ENCODE measurements at places on chromosomes 3 and 15. TPM values are rescaled to one million over a fixed set of nuclear protein-coding genes. Genes with fewer than 3 reads are reported as not detected.
A peak's percentile ranks its signal among the peaks of the same experiment; 100 is the strongest.

DNA sequence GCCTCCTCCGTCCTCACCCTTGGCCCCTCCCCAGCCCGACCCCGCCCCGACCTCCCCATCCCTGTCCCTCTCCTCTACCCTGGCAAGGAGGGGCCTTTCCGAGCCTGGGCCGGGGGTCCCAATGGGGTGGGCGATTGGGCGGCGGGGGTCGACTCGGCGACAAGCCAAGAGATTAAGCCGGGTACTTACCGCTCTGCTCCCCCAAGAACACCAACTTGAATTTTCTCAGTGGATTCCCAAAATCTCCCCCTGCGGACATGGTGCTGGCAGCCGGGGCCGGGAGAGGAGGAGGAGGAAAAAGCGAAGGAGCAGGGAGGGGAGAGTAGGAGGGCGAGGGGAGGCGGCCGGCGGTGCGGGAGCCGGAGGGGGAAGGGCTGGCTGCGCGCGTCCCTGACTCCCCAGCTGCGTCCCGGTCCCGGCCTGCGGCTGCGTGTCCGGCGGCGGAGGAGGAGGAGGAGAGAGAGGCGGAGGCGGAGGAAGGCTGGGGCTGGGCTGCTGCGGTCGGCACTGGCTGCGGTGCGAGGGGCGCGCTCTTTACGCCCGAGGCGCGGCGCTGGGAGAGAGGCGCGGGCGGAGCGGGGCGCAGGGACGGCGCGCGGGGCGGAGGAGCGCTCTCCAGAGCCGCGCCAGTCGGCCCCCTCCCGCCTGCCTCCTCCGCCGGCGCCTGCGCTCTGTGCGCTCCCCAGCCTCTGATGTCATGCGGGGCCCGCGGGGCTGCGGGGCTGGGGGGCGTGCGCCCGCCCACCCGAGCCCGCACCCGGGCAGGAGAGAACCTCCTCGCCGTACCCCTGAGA, at the start of gene RAB6B:
Gene RAB6B (minus strand): TSS at position 675 of the 794 bp plus-strand sequence. CDS start 416 bp downstream, at position 259.
- H3K4me3 ChIP-seq, result peak within 1 kb of the TSS; percentile 51
- no peaks in the 10 kb centered on the region for H3K4me1 ChIP-seq
- DNase-seq, result no peak
- no peak within 1 kb of the TSS for H3K27ac ChIP-seq
- no peaks in the 10 kb centered on the region for H3K36me3 ChIP-seq
- H3K27me3 ChIP-seq, result peaks cover 44% of the 10 kb centered on the region

GRCh38 chr3:159390656-159391212, 588.9 kb downstream of the MFSD1 start:
- H3K36me3 ChIP-seq, result no peaks in the 10 kb centered on the region
- H3K4me3 ChIP-seq, result no peak overlapping the region
- no peak for DNase-seq
- H3K4me1 ChIP-seq, result no peaks in the 10 kb centered on the region
- H3K27ac ChIP-seq, result no peak overlapping the region

GRCh38 chr3:8466526-8466925, 35.1 kb upstream of the LMCD1 start:
- H3K4me1 ChIP-seq, result no peaks in the 10 kb centered on the region
- no peak overlapping the region for H3K4me3 ChIP-seq
- no peak overlapping the region for H3K27ac ChIP-seq
- H3K36me3 ChIP-seq, result no peaks in the 10 kb centered on the region

DNA sequence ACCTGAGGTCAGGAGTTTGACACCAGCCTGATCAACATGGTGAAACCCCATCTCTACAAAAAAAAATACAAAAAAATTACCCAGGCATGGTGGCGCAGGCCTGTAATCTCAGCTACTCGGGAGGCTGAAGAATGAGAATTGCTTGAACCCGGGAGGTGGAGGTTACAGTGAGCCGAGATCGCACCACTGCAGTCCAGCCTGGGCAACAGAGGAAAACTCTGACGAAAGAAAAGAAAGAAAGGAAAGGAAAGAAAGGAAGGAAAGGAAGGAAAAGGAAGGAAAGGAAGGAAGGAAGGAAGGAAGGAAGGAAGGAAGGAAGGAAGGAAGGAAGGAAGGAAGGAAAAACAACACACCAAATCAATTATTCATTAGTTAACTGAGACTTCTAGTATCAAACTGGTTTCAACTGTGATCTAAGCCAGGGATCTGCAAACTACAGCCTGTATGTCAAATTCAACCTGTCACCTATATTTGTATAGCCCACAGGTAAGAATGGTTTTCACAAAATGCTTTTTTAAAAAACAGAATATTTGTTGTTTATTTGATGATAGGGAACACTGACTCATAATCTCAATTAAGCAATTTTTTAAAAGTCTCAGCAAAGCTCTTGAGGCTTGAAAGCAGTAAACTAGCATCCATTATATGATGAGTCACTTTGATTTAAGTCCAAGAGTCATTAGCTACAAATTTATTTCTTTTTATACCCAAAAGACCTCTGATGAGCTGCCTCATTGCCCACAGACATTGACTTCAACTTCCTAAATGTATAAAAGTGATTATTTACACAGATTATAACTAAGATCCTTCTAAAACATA, 127.6 kb downstream of the TBL1XR1 start:
- H3K27me3 ChIP-seq, result no peaks in the 10 kb centered on the region
- H3K4me3 ChIP-seq, result no peak overlapping the region
- no peak for DNase-seq
- H3K36me3 ChIP-seq, result no peaks in the 10 kb centered on the region

- DNase-seq, result no peak
- H3K4me3 ChIP-seq, result no peak overlapping the region
- no peak overlapping the region for H3K27ac ChIP-seq
- H3K4me1 ChIP-seq, result no peaks in the 10 kb centered on the region
These were observed 163.3 kb downstream of the TP63 start for GRCh38 chr3:189794518-189794917.

DNA sequence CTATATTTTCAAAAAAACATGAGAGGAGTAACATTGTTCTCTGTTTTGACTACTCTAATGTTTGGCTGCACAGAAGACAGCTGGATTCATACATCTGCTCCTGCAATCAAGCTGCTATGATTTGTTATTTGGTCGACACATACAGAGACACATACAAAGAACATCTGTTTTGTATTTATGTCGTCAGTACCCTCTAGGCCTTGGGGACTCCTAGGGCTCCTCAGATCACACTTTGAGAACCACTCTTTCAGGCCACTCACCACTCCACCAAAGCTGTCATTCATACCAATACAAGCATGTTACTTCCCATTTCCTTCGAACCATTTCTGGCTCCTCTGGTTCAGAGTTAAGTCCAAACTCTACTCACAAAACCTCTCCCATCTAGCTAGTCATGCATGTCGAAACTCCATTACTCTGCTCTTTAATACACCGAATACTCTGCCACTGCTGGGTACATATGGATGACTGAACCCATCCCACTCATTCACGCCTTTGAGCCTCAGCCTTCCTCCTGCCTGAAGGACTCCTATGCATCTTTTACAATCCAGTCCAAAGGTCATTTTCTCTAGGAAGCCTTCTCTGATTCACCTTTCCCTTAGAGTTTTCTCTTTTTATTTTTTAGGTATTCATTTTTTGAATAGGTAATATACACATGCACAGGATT, 102.9 kb upstream of the ARHGEF3 start:
- H3K4me1 ChIP-seq, result peaks cover 38% of the 10 kb centered on the region
- DNase-seq, result no peak
- no peaks in the 10 kb centered on the region for H3K27me3 ChIP-seq
- H3K4me3 ChIP-seq, result no peak overlapping the region

GRCh38 chr15:44188795-44189194, 6.3 kb downstream of the FRMD5 start:
- no peak overlapping the region for H3K27ac ChIP-seq
- H3K36me3 ChIP-seq, result no peaks in the 10 kb centered on the region
- no peak for DNase-seq
- H3K4me3 ChIP-seq, result no peak overlapping the region
- H3K27me3 ChIP-seq, result peaks cover 32% of the 10 kb centered on the region

DNA sequence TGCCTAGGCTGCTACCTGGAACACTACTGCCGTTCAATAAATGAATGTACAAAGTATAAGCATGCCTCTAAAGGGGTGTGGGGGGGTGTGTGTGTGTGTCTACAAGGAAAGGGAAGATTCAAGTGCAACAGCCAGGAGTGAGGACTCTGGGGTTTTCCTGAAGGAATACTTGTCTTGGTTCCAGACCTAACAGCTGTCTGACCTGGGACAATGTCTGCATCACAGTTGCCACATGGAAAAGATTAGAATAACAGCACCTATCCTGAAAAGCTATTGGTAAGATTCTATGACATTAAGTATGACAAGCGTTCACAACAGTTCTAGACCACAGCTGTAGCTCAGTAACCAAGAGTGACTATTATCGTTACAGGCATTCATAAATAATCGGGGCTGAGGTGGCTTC, 345.2 kb downstream of the FOXP1 start:
- DNase-seq, result no peak
- no peaks in the 10 kb centered on the region for H3K4me1 ChIP-seq
- no peak overlapping the region for H3K27ac ChIP-seq
- no peaks in the 10 kb centered on the region for H3K27me3 ChIP-seq

GRCh38 chr3:12972781-12973702, 100.2 kb downstream of the IQSEC1 start:
- peak overlapping the region; percentile 10 for H3K4me3 ChIP-seq
- no peaks in the 10 kb centered on the region for H3K36me3 ChIP-seq
- no peaks in the 10 kb centered on the region for H3K27me3 ChIP-seq
- H3K27ac ChIP-seq, result peak overlapping the region; percentile 32
- no peak for DNase-seq

DNA sequence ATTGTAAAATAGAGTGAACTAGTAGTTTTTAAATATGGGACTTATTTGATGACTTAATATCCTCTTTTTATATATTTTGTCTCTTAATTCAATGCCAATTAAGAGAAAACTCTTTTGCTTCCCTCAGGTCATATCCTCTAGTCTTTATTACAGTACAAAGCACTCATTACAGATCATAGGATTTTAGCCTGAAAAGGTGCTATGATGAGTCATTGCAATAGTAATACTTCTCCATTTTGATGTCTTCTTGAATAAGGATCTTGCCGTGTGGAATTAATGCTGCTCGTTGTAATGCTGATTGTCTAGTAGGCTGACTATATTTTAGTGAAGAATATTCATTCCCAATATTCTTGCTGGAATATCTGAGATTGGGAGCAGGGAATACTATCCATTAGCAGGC, 612.2 kb upstream of the GOLIM4 start:
- no peaks in the 10 kb centered on the region for H3K27me3 ChIP-seq
- H3K36me3 ChIP-seq, result no peaks in the 10 kb centered on the region
- no peaks in the 10 kb centered on the region for H3K4me1 ChIP-seq
- no peak for DNase-seq
- H3K4me3 ChIP-seq, result no peak overlapping the region

- H3K27ac ChIP-seq, result no peak overlapping the region
- no peaks in the 10 kb centered on the region for H3K36me3 ChIP-seq
- no peak for DNase-seq
- H3K27me3 ChIP-seq, result no peaks in the 10 kb centered on the region
- H3K4me1 ChIP-seq, result peaks cover 9% of the 10 kb centered on the region
These were observed 18.7 kb downstream of the PXYLP1 start for GRCh38 chr3:141250342-141250741.

DNA sequence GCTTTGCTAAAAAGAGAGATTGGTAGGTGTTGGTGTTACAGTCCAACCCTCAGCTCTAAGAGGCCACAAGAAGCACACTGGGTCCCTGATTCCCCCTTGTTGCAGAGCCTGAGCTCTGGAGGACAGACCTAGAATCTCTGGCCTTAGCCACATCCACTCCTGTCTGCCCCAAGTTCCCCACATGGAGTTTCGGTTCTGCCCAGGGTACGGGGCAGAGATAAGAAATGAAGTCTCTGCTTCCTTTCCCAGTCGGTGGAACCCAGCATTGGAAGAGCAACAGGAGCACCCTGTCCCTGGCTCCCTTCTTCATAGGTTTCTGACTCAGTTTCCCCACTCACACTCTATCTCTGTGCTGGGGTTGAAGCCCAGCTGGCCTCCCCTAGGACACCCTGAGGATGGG, 13.2 kb downstream of the PRR23E start:
- no peaks in the 10 kb centered on the region for H3K4me1 ChIP-seq
- no peak overlapping the region for H3K4me3 ChIP-seq
- no peak overlapping the region for H3K27ac ChIP-seq
- no peak for DNase-seq
- H3K27me3 ChIP-seq, result peaks cover 14% of the 10 kb centered on the region

DNA sequence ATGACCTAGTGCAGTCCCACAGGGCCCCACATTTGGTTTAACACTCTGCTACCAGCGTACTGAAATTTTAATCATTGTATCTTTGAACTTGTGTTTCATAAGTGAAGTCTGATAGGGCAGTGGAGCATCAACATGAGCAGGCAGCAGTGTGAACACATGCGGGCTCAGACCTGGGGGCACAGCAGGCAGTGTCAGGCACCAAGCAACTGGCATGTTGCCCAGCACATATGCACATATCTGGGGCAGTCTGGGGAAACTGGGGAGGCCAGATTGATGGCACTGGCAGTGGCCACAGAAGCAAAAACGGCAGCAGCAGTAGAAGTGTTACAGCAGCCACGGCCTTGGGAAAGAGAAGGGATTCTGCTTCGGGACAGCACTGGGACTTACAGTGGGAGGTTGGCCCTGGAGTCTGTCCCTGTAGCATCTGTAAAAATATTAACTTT, 353.9 kb upstream of the KCNMB2 start:
- H3K36me3 ChIP-seq, result no peaks in the 10 kb centered on the region
- DNase-seq, result no peak
- no peak overlapping the region for H3K4me3 ChIP-seq
- H3K27ac ChIP-seq, result no peak overlapping the region
- no peaks in the 10 kb centered on the region for H3K4me1 ChIP-seq

Gene RGMA
- not detected for total RNA-seq

Gene CMTM6
- total RNA-seq, result 83.0 TPM

Gene SKIL
- total RNA-seq, result 40.0 TPM

Gene GUCA1C
- total RNA-seq, result not detected

Gene DPPA2
- total RNA-seq, result not detected

Gene KBTBD8
- 16.0 TPM for total RNA-seq

Gene CFAP100
- total RNA-seq, result not detected

Gene GOLGA8S
- 3.8 TPM for total RNA-seq

Gene STAB1
- 0.57 TPM for total RNA-seq

Gene GOLGA8N
- total RNA-seq, result 150 TPM

Gene GRM7
- total RNA-seq, result not detected
